ENCODE measurements at places on chromosomes 4 and X.
A peak's percentile ranks its signal among the peaks of the same experiment; 100 is the strongest.

GRCh38 chrX:139738581-139738980, 30.6 kb upstream of the MCF2 start:
- no peak for DNase-seq

DNA sequence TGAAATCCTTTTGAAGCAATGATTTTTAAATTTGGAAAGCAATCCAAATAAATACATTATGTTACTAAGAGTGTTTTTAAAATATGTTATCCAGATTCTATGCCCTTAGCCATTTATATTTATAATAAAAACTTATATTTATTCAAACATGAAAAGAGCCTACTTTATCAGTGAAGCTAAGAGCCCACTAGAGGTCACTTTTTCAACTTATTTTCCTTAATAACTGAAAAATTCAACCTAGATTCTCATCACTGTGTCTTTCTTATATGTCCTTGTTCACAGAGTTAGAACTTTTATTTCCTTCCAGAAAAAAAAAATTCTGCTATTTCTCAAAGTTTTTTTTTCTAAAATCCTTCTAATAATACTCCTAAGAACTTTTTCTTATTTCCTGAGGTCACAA, 23.9 kb downstream of the PRDM8 start:
- no peak for DNase-seq

DNA sequence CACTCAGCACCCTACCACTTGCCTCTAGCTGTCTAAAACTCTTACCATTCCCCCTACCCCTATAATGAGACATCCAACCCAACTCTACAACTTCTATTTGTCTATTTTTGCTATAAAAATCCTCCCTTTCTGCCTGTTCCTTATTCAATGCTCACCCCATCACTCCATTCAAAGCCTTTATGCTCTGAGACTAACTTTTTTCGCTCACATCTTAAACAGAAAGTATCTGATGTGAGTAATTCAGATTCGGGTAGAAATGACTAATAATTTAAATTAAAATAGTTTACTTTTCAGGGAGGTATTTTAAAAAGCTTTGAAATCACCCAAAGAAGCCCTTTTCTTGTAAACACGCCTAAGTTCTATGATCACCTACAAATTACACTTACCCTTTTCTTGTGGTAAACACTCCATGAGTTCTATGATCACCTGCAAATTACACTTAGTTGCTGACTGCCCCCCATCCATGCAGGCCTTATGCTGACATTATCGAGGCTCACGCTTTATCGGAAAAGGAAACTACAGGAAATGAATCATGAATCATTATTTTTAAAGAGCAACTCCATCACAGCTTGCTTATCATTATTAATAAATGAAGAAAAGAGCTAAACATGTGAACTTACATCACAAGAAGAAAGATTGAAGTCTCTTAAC, 168.7 kb upstream of the PPP1R2C start:
- DNase-seq, result no peak

DNA sequence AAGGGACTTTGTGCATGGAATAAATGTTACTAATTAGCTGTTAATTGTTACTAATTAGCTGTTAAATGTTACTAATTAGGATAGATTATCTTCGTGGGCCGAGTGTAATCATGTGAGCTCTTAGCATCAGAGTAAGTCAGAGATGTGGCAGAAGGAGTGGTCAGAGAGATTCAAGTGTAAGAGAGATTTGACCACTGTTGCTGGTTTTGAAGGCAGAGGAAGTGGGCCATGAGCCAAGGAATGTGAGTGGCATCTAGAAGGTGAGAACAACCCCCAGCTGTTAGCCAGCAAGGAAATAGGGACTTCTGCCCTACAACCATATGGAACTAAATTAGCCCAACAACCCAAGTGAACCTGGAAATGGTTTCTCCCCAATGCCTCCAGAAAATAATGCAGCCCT, 28.2 kb downstream of the ODAPH start:
- no peak for DNase-seq

DNA sequence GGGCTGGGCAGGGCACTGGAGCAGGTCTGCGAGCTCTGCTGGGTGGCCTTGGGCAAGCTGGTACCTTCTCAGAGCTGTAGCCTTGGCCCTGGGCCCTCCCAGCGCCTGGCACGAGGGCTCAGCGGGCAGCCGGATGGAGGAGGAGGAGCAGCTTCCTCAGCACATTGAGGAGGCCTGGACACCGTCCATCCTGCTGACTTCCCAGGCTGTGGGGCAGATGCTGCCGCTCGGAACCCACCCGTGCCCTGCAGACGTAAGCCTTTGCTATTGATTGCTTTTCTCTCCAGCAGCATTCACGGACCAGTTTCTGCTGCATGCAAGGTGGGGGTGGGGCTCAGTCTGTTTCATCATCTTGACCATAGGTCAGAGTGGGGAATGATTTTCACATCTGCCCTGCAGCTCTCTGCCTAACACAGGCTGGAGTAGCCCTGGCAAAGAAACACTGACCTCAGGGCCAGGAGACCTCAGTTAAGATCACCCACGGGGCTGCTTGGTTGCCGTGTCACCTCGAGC, 80.7 kb upstream of the PSAPL1 start:
- DNase-seq, result no peak

DNA sequence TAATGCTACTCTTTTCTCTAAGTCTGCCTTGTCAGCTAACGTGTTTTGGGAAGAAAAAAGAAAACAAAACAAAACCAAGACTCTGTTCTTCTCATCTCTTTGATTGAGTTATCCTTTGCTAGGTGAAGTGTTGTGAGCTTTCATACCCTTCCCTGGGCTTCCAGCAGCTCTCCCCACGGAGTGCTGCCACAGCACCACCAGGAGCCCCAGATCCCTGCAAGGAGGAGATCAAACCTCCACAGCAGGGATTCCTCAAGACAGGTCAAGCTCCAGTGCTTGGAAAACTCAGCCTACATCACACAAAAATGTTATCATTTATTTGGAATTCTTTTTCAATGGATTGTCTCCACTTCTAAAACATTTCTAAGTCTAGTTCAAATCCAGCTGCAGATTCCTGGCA, 1981.9 kb upstream of the TENM3 start:
- DNase-seq, result no peak

DNA sequence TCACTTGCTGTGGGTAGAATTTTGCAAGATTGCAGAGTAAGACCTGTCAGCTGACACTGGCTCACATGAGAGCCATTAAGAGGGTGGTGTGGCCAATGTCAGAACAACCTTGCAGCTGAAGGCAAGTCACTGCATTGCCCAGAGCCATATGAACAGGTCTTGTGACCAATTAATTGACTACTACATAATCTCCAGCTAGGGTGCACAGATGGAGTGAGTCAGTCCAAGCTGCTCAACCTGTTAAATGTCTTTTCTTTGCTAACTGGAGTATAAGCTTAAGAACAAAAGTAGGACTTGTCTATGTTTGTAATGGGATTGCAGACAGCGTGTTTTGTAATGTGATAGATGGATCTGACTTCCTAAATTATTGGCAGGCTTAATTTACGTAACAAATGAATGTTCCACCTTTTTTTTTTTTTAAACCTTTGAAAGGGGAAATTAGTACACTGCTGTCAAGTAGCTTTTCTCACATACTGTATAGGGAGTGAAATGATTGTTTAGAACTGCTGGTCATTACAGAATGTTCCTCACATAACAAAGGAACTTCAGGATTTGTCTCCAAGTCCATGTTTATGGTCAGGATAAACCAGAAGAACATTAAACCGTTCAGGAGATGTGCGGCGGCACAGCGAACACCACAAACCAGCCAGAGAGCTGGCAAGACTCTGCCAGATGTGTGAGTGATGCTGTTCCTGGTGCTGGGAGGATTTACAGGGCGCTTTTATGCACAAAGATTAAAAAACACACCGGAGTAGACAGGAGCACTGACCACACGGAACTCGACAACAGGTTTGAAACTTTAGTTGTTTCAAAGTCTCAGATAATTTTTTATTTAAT, 37.0 kb downstream of the FNIP2 start:
- DNase-seq, result no peak

DNA sequence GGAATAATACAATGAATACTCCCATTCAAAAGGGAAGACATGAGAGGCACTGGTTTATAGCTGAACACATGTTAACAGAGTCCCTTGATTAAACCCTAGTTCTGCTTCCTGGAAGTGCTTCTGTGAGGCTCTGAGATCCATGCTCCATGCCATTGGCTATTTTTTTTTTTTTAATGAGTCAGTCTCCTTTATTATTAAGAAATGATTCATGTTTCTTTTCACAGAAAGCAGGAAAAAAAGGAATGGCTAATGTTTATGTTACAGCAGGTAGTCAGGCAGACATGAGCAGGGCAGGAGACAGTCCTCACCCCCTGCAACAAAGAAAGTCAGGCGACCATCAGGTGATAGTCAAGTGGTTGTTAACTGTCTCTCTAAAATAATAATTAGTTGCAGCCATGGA, 598.7 kb downstream of the EPHA5 start:
- DNase-seq, result no peak

DNA sequence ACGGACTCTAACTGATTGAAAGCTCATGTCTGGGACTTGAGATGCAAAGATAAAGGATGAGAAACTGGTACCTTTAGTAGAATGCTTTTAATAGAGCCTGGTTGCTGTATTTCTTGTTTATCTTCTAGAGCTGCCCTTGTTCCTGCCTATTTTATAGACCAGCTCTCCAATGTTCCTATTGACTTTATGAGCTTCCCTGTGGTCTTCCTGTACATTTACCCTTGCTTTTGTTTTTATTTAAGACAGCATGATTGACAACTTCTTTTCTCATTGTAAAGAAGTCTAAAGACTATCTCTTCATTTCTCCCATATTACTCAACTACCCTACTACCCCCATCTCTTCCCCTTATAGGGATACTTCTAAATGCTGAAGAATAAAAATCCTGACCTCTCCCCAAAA, 174.7 kb downstream of the UGT8 start:
- no peak for DNase-seq

GRCh38 chr4:1809754-1810502, 16.8 kb downstream of the FGFR3 start:
- peak; percentile 89 for DNase-seq

DNA sequence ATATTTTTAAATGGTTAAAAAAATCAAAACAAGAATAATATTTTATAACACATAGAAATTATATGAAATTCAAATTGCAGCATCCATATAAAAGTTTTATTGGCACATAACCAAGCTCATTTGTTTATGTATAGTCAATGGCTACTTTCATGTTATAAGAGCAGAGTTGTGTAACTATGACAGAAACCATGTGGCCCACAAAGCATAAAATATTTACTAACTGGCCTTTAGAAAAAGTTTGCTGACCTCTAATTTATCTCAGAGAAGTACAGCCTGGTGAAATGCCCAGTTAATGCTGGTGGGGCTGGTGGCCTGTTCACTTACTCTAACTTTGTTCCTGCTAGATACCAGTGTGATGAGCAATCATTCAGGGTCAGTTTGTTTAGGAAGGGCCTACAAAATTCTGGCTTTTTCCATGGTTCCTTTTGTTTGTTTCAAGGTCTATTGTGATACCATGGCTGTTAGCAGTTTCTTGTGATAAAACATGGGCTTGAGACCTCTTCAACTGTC, 104.6 kb downstream of the PPP1R2C start:
- DNase-seq, result no peak

DNA sequence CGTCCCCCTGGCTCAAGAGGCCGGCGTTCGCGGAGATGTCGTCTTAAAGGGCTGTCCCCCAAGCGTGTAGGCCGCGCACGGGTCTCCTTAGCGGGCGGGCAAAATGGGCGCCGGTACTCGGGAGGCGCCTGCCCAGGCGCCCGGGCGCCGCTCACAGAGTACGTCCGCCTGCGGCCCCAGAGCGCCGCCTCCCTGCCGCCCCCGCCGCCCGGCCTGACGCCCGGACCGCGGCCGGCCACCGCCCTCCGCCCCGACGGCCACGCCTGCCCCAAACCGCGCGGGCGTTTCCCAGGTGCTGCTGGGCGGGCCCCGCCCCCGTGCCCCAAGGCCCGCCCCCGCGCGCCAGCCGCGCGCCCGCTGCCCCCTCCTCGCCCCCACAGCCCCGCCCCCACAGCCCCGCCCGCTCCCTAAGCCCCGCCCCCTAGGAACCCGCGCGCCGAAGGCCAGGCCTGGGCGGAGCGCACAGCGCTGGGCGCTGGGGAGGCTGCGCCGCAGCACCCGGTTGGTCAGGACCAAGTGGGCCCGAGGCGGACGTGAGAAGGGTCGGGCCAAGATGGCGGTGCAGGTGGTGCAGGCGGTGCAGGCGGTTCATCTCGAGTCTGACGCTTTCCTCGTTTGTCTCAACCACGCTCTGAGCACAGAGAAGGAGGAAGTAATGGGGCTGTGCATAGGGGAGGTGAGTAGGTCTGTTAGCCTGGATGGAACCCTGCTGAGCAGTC, at the start of the genes BRCC3, CMC4 and MTCP1:
Gene BRCC3, plus strand, starts transcription at position 534 of the 719 bp plus-strand sequence. Its CDS starts 20 bp downstream, at position 554.
Gene CMC4, minus strand, starts transcription at position 162 of the 719 bp plus-strand sequence. CDS start 7,113 bp downstream, outside the sequence.
Gene MTCP1, minus strand, starts transcription at position 162 of the 719 bp plus-strand sequence. CDS start 5,126 bp downstream, outside the sequence.
- peak; percentile 56 for DNase-seq

- DNase-seq, result no peak
Measured at GRCh38 chr4:82043809-82044137, 330.0 kb downstream of the HNRNPD start.

GRCh38 chr4:75781305-75781704, 56.9 kb downstream of the USO1 start:
- DNase-seq, result no peak

Measured in progenitor cell of endocrine pancreas (in vitro differentiated cells).